Peyer's patch (tissue), 4 donors: ENCODE measurements at places on chromosomes 2 and 18. TPM values are rescaled to one million over a fixed set of nuclear protein-coding genes. Genes with fewer than 3 reads are reported as not detected.

DNA sequence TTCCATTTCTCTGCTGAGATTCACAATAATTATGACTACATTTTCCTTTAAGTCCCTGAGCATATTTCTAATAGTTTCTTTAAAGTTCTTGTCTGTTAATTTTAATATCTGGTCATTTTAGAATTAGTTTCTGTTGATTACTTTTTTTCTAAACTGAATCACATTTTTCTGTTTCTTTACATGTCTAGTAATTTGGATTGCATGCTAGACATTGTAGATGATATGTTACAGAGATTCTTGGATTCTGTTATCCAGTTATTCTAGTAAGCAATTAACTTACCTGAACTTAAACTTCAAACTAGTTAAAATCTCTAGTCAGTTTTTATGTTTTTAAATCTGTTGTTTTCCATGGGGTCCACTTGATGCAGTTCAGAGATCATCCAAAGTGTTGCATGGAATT lies 214.0 kb downstream of the MYO1B start:
- no peak overlapping the region for H3K4me3 ChIP-seq
- no peak overlapping the region for H3K27ac ChIP-seq
- H3K4me1 ChIP-seq = peaks cover 6% of the 10 kb centered on the region
- H3K36me3 ChIP-seq = no peaks in the 10 kb centered on the region
- no peak for DNase-seq
- H3K27me3 ChIP-seq = no peaks in the 10 kb centered on the region

- H3K4me3 ChIP-seq = no peak overlapping the region
- H3K36me3 ChIP-seq = no peaks in the 10 kb centered on the region
- H3K27me3 ChIP-seq = no peaks in the 10 kb centered on the region
- DNase-seq = no peak
- H3K27ac ChIP-seq = no peak overlapping the region
- H3K4me1 ChIP-seq = peaks cover 11% of the 10 kb centered on the region
These were observed 1389.4 kb downstream of the SUCLG1 start for GRCh38 chr2:83069724-83070123.

- no peaks in the 10 kb centered on the region for H3K4me1 ChIP-seq
- DNase-seq = no peak
- no peak overlapping the region for H3K4me3 ChIP-seq
- H3K27ac ChIP-seq = no peak overlapping the region
- no peaks in the 10 kb centered on the region for H3K36me3 ChIP-seq
These were observed 50.2 kb downstream of the SPP2 start for GRCh38 chr2:234100686-234101085.

DNA sequence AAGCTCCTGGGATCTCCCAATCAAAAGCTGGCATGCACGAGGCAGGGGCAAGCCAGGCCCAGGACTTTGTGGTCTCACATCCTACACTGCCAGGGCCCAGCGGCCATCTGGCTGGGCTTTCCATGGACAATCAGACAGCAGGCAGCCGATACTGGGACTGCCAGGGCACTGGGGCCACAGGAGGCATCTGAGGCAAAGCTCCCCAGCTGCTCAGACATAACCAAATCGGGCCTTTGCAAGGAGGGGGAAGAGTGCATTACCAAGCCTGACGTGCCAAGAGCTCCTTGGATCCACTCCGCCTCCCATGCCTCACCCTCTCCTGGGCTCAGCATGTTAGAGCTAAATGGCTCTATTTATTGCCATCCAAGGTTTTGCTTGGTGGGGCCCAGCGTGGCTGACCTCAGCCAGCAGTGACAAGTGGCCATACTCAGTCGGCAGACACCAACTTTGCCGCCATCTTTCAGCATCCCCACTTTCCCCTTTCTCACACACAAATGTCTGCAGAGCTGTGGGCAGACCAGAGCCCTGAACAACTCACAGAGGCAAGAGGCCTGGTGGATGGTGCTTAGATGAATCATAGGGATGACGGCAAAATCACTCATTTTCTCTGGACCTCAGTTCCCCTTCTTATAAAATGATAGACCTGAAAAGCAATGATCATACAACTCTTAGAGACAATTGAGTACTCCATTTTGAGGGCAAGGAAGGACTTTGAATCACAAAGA lies 200.8 kb downstream of the TTC32 start:
- DNase-seq = no peak
- H3K4me1 ChIP-seq = no peaks in the 10 kb centered on the region
- no peak overlapping the region for H3K4me3 ChIP-seq
- H3K27me3 ChIP-seq = no peaks in the 10 kb centered on the region
- no peak overlapping the region for H3K27ac ChIP-seq
- H3K36me3 ChIP-seq = no peaks in the 10 kb centered on the region

GRCh38 chr2:43642363-43642762 lies 5.3 kb downstream of the PLEKHH2 start:
- no peaks in the 10 kb centered on the region for H3K27me3 ChIP-seq
- DNase-seq = no peak
- H3K36me3 ChIP-seq = no peaks in the 10 kb centered on the region
- no peak overlapping the region for H3K4me3 ChIP-seq
- no peak overlapping the region for H3K27ac ChIP-seq
- H3K4me1 ChIP-seq = no peaks in the 10 kb centered on the region

PSMD1 gene
- 108 TPM for total RNA-seq

DPP10 gene
- 2.5 TPM for total RNA-seq

TMEM169 gene
- not detected for total RNA-seq

CXCR1 gene
- not detected for total RNA-seq

ALPG gene
- total RNA-seq = not detected
